RKO (cell line): ENCODE measurements at places on chromosomes 12 and 14.

DNA sequence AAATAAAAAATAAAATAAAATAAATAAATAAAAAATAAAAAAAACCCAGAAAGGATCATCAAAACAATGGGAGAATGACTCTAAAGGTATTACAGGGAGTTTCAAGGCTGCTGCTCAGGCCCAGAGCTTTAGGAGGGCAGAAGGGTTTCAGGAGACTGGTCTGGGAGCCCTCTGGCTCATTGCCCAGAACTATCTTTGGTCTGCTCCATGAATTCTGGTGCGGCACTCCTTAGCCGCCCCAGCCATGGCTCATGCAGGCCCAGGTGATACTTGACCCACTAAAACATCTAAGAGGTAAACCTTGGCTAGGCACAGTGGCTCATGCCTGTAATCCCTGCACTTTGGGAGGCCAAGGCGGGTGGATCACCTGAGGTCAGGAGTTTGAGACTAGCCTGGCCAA is 14.7 kb upstream of the TMED10 start:
- DNase-seq = no peak

GRCh38 chr12:94704452-94705306 is 54.3 kb upstream of the TMCC3 start:
- no peak for DNase-seq

DNA sequence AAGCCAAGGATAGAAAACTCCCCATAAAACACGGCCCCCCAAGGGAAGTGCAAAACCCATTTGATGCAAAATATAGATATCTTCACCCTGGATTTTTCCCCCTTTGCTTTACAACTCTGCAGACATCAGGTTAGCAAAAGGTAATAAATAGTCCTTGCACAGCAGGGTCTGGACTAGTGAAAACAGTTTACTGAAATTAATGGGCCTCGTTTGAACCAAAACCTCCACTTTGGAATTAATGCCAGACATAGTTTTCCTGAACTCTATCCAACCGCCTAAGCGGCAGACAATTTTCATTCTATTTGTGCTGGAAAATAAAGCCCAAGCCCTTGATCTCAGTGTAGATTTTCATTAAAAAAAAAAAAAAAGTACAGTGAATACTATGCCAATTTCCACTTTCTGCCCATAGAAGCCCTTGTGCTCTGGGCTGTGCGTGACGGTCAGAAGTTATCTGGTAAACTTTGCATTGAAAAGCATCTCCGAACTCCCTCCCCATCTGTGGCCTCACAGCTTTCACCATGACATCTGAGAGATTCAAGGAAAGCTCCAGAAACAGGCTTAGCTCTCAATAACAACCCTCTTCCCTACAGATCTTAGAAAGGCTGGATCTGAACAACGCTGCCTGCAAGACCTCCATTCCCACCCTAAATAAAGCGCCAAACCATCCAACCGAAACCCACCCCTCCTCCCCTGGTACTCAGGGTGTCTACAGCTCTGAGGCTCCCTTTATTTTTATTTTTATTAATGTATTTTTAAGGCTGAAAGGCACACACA is 11.0 kb upstream of the IRF2BPL start:
- DNase-seq = no peak

DNA sequence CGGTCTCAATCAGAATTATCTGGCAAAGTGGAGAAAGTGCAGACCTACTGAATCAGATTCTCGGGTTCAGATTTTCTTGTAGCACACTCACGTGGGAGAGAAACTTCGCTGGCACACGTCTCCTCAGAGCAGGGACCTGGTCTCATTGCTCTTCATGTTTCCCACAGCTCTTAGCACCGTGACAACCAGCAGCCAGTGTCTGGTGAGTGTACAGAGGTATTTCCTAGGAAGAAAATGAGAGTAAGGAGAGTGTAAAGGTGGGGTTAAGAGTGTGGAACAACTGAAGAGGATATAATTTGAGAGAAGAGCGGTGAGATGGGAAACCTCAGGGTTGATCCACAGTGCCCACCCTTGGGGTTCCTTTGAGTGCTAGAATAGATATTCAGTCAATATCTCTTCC is 89.2 kb downstream of the ARF6 start:
- no peak for DNase-seq

GRCh38 chr12:54412348-54412747 is 6.7 kb downstream of the ITGA5 start:
- no peak for DNase-seq

- DNase-seq = no peak
Measured at GRCh38 chr12:110916295-110916875, 4.0 kb downstream of the MYL2 start.
